Muscle of back (tissue), 13 donors: ENCODE measurements at places on chromosomes 4 and X.

GRCh38 chr4:183291070-183291469, 29.0 kb downstream of the CLDN22 start:
- no peak for DNase-seq

GRCh38 chr4:15434091-15434490, 6.3 kb downstream of the C1QTNF7 start:
- no peak for DNase-seq

DNA sequence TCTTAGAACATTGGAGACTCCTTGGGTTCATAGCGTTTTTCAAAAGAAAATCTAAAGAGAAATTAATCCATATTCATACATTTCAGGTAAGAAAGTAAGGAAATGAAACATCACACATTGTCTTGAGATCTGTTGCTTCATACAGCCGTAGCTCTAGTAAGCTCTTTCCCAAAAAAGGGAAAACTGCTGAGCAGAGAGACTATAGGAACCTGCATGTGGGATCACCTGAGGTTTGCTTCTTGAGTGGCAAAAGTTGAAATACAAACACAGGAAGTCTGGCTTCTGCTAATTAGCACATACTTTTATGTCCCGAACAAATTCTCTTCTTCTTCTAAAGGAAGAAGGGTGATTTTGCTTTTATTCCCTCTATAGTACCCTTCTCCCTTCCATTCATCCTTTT, 57.7 kb downstream of the MRPL1 start:
- DNase-seq: no peak

DNA sequence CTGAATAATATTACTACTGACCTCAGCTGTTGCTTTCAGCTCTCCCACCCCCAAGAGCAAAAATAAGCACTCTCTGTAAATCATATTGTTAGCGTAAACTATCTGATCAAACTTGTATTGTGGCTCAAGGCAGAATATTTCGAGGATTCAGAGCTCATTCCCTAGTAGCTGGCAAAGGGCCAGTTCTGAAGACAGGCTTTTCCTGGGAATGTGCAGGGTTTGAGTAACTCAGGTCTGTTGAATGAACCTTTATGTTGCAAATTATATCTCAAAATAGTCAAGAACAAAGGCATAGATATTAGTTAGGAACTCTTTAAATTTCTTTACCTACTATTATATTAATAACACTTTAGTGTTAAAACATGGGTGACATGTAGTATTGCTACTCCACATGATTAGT, 454.9 kb downstream of the CCSER1 start:
- peak; percentile 13 for DNase-seq

- DNase-seq: no peak
Observed at GRCh38 chr4:6647582-6648230, 7.2 kb downstream of the MRFAP1 start.

DNA sequence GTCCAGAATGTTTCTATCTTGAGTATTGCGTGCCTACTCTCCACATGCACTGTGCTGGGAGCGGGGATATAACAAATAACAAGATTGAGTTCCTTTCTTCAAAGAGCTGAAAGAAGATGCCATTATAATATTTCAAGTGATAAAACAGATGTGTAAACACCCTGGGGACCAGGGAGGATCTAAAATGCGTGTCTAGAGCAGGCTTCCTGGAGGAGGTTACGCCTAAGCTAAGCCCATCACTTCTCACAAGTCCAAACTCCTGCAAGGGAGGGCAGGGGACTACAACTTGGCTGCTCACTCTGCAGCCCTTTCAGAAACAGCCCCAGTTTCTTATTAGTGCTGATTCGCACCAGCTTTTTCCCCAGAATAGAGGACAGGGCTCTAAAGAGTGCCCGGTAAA, 21.5 kb downstream of the PTCHD1 start:
- DNase-seq: no peak

- DNase-seq: peak; percentile 53
Observed at GRCh38 chr4:87489678-87490077, 39.5 kb downstream of the SPARCL1 start.

GRCh38 chr4:113749178-113749577, 12.4 kb downstream of the CAMK2D start:
- no peak for DNase-seq

DNA sequence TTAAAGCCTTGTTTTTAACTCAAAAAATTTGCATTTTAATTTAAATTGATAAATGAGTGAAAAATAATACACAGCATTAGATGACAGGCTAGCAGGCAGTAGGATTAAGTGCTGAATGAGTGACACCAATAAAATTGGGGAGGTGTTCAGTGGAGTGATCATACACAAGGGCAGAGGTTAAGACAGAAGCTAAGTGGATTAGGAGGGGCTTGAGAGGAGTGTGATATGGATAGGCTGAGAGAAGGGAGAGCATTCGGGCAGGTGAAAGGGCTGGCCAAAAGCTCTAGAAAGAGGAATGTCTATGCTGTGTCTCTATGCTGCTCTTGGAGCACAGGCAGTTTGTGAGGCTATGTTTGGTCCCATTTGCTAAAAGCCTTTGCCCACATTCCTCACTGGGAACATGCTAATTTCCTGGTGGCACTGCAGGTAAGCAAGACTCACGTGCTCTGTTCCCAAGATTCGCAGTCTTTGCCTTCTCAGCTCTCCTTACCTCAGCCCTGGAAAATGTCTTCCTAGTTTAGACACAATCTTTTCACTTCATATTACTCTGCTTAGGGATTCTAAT, 52.8 kb upstream of the CCSER1 start:
- DNase-seq: no peak

GRCh38 chr4:81498551-81499099, 26.9 kb upstream of the RASGEF1B start:
- DNase-seq: peak; percentile 14

DNA sequence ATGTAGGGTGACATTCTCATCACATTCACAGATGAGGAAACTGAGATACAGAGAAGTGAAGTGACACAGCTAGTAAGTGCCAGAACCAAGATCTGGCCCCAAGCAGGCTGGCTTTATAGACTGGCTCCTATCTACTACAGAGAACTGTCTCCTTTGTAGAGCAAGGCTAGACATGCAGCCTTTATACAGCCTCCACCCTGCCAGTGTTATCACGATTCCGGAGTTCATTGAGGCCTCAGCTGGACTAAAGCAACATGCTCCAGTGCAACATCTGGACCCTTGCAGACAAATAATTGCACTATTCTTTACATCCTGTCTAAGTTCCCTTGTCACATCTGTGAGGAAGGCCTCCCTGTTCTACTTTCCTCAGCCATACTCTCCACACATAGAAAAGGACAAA, 58.0 kb upstream of the XIAP start:
- no peak for DNase-seq

- DNase-seq: no peak
Observed at GRCh38 chrX:152886716-152887115, 11.2 kb upstream of the ZNF185 start.

- DNase-seq: no peak
Observed at GRCh38 chrX:153736071-153736820, 11.6 kb downstream of the ABCD1 start.

- no peak for DNase-seq
Observed at GRCh38 chr4:84927428-84927827, 39.1 kb downstream of the WDFY3 start.
